ENCODE measurements at places on chromosomes 4 and X. TPM values are rescaled to one million over a fixed set of nuclear protein-coding genes. Genes with fewer than 3 reads are reported as not detected.

The ERCC6L gene
- 7.9 TPM for total RNA-seq

- DNase-seq, result no peak
Observed at GRCh38 chr4:126777649-126778048, 855.1 kb upstream of the INTU start.

- DNase-seq, result no peak
Observed at GRCh38 chr4:146975036-146975435, 29.4 kb upstream of the TTC29 start.

GRCh38 chr4:3762264-3762663 is 3.9 kb upstream of the ADRA2C start:
- DNase-seq, result no peak

The OTUD6A gene
- total RNA-seq, result not detected

DNA sequence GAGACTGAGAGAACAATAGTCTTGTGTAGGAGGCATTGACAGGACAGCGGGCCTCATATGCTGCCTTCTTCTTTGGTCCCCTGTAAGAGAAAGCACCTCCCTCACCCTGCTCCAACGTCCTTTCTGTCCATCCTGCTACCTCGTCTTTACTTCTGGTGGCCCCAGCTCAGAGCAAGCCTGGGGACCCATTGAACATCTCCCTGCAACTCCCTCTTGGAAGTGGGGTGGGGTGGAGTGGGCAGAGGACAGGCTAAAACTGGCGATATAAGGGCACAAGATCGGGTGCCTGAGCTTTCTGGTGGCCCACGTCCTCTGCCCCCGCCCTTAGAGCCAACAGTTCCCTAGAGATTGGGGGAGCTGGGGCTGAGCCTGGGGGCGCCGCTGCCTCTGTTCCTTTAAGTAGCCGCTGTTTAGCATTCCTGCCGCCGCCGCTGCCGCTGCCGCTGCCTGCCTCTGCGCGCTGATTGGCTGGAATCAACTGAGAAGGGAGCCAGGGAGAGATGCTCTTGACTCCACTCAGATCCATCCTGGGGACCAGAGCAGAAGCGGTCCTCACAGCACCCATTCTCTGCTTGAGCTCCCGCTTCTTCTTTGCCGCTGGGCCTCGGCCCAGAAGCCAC is at the start of gene DLG3:
DLG3 (plus strand) TSS at position 510 of the 620 bp plus-strand sequence. CDS start 367 bp downstream, outside the sequence.
- DNase-seq, result no peak

The KLHL34 gene
- 0.91 TPM for total RNA-seq

The HSD17B13 gene
- total RNA-seq, result 0.44 TPM

DNA sequence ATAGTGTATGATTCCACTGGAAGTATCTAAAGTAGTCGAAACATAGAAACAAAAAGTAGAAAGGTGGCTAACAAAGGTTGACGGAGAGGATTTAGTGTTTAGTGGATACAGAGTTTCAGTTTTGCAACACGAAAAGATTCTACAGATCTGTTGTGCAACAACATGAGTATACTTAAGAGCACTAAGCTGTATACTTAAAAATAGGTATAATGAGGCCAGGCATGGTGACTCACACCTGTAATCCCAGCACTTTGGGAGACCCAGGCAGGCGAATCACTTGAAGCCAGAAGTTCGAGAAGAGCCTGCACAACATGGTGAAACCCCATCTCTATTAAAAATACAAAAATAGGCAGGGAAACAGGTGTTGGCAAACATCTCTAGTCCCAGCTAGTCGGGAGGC is 7.9 kb upstream of the ATRX start:
- DNase-seq, result no peak

- no peak for DNase-seq
Observed at GRCh38 chrX:2828959-2829411, 255 bp downstream of the GYG2 start.

GRCh38 chr4:127469959-127470809 is 162.6 kb upstream of the INTU start:
- DNase-seq, result no peak

The SLC26A1 gene
- 0.25 TPM for total RNA-seq

- no peak for DNase-seq
Observed at GRCh38 chr4:176959980-176960379, 167.3 kb upstream of the VEGFC start.

- DNase-seq, result no peak
Observed at GRCh38 chr4:102256321-102256720, 89.0 kb downstream of the SLC39A8 start.

- no peak for DNase-seq
Observed at GRCh38 chrX:10243106-10243505, 86.3 kb downstream of the CLCN4 start.

The APELA gene
- not detected for total RNA-seq

DNA sequence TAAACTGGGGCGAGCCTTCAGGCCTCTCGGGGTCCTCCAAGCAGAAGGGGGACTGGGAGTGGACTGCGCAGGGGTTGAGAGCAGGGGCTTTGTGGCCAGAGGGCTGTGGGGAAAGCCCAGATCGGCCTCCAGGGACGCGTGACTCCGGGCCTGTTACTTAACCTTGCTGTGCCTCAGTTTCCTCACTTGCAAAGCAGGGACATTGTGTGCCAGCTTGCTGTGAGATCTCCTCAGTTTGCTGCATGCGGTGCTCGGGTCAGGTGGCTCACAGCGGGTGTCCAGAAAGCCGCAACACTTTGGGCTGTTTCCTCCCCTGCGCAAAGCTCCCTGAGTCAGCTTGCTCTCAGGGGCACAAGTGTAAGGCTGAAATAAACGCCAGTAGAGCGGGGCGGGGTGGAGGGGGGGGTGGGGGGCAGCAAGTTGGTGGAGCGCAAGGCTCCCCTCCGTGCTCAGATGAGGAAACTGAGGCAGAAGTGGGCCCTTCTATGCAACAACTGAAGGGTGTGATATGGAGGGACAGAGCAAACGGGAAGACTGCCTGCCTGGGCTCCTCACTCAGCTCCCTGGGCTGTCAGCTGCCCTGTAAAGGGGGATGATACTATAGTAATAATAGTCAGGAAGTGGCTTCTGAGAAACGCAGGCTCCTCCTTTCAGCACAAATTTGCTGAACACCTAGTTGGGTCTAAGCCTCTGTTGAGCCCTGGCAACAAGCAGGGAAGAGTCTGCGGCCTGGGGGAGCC is 101.0 kb downstream of the HMX1 start:
- no peak for DNase-seq

The CLIC2 gene
- 0.79 TPM for total RNA-seq

DNA sequence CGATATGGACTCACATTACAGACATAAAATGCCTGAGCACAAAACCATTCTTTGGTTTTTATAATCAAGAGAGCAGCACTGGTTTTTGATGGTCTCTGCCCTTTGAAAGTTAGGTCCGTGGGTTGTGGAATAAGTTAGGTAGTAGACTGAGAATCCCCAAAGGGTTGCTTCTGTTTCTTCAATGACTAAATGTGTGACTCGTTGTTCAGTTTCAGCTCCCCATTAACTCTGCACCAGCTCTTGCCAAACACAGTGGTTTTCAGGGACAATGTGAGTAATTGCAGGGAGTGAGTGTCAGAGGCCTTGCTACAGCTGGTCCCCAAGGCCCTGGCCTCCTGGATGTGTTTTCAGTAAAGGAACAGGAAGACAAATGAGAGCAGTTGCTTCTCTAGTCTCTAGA is 24.8 kb downstream of the SMIM20 start:
- DNase-seq, result no peak

- DNase-seq, result no peak
Observed at GRCh38 chr4:169266081-169266480, 4.7 kb downstream of the SH3RF1 start.

The BTC gene
- total RNA-seq, result not detected

- no peak for DNase-seq
Observed at GRCh38 chrX:28851871-28852270, 264.6 kb downstream of the IL1RAPL1 start.

GRCh38 chr4:7716010-7716721 is 223.5 kb downstream of the AFAP1 start:
- no peak for DNase-seq

The MAGT1 gene
- total RNA-seq, result 40.0 TPM

DNA sequence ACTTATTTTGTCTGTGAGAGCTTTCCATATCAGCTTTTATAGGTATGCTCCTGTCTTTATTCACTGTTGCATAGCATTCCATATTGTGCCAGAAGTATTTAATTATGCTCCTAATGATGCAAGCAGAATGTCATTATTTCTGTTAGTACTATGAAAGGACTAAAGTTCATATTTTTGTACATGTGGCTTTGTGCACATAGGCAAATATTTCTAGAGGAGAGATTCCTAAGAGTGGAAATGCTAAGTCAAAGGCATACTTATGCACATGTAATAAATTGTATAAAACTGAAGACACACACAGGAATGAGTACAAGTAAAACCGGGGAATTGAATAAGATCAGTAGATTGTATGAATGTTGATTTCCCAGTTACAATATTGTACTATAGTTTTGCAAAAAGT is 1.9 kb upstream of the ASB9 start:
- DNase-seq, result no peak

The MAGEB2 gene
- total RNA-seq, result not detected

DNA sequence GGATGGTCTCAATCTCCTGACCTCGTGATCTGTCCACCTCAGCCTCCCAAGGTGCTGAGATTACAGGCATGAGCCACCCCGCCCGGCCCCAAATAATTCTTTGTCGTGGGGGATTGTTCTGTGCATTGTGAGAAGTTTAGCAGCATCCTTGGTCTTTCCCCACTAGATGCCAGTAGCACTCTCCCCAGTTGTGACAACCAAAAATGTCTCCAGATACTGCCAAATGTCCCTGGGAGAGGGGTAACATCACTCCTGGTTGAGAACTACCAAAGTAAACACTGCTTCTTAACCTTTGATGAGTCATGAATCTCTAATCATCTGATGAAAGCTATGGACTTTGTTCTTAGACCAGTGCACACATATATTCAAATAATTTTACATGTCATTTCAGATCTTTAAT is 90.7 kb upstream of the BRS3 start:
- DNase-seq, result no peak

The FGFR3 gene
- not detected for total RNA-seq

GRCh38 chr4:145531223-145531622 is 49.6 kb downstream of the SMAD1 start:
- DNase-seq, result no peak

DNA sequence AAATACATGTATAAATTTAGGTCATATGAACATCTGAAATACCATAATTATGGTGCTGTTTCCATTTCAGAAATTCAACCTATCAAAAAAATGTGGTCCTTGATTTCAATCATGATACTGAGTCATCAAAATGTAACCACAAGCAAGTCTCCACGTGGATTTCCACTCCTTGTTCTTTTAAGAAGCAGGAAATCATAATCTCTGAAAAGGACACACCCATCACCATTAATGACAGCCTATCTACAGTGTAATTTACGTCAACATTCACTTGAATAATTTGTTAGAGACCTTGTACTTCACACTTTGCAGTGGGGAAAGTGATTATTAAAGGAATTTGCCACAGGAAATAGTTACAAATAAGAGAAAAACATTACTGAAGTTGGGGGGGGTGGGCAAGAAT is 17.7 kb upstream of the SLC7A11 start:
- no peak for DNase-seq

DNA sequence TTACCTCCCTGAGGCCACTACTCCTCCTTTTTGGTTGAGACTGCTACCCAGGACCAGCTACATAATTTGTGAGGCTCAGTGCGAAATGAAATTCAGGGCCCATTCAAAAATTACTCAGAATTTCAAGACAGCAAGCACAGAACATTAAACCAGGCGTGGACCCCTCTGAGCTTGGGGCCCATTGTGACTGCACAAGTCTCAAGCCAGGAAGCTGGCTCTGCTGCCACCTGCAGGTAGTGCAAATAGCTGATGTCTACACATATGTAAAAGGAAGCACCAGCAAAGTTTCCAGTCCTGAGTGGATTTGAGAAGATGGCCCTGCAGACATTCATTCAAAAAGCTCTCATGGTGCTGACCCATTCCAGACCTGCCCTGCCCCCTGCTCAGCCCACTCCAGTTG is 213.4 kb upstream of the LNX1 start:
- peak; percentile 31 for DNase-seq

The CXCL3 gene
- total RNA-seq, result 0.17 TPM

GRCh38 chrX:23901060-23901459 is 6.7 kb downstream of the APOO start:
- no peak for DNase-seq

DNA sequence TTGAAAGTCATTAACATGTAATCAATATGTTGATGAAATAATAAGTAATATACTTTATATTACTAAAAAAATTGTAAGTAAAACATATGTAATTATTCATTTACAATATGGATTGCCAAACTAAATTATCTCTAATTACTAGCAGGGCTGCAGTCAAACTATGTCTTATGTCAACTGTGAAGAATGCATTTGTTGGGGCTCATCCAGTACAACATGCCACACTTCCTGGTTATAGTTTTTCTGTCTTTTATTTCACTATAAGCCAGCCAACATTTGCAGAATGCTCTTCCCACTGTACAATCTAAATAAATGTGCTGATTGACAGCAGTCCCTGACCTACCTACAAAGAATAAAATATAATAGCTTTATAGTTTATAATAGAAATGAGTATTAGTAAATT is 975.4 kb upstream of the NDST4 start:
- DNase-seq, result no peak

The PASD1 gene
- not detected for total RNA-seq

- no peak for DNase-seq
Observed at GRCh38 chr4:174122705-174123104, 160.8 kb downstream of the FBXO8 start.

The FGF13 gene
- total RNA-seq, result not detected

DNA sequence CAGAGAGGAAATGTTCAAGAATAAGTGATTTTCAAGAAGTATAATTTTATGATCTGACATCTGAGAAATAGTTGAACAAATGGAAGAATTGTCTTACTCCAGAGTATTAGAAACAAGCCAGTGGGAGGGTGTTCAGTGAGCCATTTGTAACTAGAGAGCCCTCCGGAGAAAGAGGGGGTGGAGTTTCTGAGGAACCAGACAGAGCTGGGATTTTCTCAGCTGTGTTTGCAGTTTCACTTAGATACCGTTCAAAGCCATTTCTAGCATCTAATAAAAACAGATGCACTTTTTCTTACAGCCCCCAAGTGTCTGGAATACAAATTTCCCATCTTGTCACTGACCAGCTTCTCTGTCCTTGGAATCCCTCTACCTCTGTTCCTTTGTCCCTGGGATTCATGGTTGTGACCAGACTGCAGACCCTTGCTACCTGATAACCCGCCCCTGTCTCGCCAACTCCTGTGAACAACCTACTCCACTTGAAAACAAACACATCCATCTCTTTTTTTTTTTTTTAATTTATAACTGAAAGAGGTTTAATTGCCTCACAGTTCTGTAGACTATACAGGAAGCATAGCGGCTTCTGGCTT is 132.8 kb upstream of the KLF3 start:
- no peak for DNase-seq

The RTL5 gene
- 3.0 TPM for total RNA-seq

The RAB40A gene
- total RNA-seq, result 0.22 TPM

DNA sequence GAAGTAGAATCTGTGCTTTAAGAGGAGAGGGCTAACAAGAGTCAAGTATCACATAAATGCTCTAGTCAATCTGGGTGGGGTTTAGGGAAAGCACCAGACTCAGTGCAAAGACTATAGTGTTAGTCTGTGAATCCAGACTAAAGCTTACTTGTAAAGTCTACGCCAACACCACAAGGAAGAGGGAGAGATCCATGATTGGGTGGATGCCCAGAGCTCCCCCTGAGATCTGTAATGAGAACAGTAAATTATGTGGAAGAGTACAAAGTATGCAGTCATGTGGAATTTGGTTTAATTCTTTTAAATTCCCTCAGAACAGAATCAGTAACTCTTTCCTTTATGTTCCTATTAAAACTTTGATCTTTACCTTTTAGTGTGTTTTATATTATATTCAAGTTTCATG is 354.7 kb upstream of the SPANXN4 start:
- DNase-seq, result no peak

GRCh38 chr4:3715061-3715854 is 50.9 kb upstream of the ADRA2C start:
- DNase-seq, result no peak

The SLIT2 gene
- not detected for total RNA-seq
